ENCODE measurements at places on chromosomes 5 and 9.

- no peak for DNase-seq
Measured at GRCh38 chr9:72622186-72622585, 100.8 kb downstream of the TMC1 start.

DNA sequence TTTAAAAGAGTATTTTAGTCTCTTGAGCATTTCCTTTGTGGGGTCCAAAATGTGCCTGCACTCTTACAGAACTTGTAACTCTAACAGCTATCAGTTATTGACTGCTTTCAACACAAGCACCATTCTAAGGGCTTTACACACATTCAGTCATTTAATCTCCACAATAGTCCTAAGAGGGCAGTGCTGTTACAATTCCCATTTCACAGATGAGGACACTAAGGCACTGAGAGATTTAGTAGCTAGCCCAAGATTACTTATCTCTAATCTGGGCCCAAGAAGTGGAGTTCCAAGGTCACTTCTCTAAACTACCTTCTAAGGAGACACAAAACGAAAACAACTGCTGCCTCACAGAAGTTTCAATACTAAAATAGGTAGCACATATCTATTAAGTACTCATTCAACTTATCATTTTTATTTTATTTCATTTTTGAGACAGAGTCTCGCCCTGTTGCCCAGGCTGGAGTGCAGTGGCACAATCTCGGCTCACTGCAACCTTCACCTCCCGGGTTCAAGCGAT is 275.2 kb downstream of the CWC27 start:
- no peak for DNase-seq

DNA sequence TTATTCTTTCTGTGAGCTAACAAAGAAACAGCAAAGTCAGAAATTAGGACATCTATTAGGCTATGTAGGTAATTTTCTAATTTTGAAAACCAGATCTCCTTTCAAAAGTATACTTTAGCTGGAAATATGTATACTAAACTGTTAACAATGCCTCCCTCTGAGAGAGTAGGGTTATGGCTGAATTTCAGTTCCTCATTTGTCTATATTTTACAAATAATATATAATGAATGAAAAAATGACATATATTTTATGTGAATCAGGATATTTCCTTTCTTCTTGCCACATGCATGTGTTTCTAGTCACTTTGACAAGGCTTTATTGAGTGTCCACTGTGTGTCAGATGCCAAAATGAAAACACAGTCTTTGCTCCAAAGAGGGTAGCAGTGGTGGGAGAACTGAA is 15.4 kb downstream of the HACD4 start:
- DNase-seq: no peak

DNA sequence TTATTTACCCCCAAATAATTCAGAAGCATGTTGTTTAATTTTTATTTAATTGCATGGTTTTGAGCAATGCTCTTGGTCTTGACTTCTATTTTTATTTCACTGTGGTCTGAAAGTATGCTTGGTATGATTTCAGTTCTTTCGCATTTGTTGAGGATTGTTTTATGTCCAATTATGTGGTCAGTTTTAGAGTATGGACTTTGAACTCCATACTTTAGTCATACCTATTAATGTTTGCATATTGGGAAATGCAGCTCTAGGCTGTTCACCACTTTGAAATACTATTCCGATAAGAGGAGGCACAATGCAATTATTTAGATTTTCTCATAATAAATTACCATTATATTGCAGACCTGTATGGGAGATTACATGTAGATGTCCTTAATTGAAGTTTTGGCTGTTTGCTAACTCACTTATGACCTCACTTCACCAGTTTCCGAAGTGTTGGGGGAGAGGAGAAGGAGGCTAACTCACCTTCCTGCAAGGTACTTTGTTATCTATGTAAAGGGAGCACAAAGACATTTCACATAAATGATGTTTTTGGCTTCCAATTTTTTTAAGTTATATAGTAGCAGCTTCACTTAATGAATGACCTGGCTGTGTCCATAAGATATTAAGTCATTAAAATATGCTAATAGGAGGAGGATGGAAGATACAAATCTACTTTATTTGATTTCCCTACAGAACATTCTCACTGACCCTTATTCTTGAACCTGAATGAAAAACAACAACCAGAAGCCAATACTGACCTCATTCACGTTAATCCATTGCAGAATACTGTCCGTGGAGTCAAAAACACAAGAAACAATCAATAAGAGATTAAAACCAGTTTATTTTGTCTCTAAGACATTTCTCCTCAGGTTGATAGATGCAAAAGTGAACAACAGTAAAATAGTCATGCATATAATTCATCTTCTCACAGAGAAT is 970.3 kb upstream of the ARRDC3 start:
- no peak for DNase-seq

DNA sequence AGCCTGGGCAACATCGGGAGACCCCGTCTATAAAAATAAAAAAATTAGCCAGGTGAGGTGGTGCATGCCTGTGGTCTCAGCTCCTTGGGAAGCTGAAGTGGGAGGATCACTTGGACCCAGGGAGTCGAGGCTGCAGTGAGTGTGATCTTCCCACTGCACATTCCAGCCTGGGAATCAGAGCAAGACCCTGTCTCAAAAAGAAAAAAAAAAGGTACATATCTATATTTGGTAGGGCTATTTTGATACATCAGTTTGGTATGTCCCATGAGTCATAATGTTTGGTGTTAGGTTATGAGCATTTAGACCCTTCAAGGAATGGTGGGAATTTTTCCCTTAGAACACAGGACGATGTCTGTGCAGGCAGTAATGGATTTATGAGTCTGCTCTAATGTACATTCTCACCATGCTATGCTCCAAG is 55.3 kb upstream of the POU4F3 start:
- DNase-seq: no peak

- no peak for DNase-seq
Measured at GRCh38 chr9:120478208-120478607, 101.8 kb downstream of the CDK5RAP2 start.

- DNase-seq: peak; percentile 55
Measured at GRCh38 chr9:123360161-123361085, 4.4 kb downstream of the CRB2 start.

GRCh38 chr5:139371482-139372435 is 11.3 kb downstream of the SLC23A1 start:
- DNase-seq: no peak

DNA sequence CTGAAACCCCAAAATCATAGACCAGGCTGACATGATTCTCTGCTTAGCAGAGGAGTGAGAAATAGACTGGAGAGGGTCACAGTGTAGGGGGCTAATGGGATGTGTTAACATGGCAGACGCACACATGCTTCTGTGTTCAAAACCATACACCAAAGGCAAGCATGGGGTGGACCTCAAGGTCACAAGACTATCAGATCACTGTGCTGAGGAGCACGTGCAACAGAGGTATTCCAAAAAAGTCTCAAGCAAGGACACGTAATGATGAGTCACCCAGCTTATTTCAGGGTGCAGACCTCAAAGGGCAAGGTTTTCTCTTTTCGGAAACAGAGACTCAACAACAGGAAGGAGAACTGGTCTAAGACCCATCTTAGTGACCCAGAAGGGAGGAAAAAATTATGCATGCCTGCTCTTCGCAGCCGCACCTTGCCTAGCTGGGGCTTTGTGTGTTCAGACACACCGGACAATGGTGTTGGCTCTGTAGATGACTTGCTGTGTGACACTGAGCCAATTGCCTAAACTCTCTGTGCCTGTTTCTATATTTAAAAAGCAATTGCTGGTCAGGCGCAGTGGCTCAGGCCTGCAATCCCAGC is 20.3 kb downstream of the WHRN start:
- DNase-seq: no peak

DNA sequence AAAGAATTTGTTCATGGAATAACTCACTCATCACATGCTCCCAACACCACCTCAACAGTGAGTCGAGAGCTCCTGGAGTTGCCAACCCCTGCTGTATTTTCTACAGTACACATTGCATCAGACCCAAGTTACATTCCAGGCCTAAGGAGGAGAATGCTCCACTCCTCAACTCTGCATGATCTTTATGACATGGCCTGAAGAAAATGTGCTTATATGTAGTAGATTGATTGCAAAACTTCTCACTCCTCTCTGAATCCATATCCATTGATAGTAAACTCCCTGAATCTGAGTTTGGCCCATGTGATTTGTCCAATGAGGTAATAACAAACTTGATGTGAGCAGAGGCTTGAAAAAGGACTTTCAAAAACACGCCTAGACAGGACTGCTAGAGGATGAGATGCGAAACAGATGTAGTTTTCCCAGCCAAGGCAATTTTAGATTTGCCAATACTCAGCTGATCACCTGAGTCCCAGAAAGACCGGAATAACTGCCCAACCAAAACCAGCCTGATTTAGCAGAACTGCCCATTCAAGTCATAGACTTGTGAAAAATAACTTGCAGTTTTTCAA is 29.0 kb upstream of the PAPPA start:
- peak; percentile 15 for DNase-seq

DNA sequence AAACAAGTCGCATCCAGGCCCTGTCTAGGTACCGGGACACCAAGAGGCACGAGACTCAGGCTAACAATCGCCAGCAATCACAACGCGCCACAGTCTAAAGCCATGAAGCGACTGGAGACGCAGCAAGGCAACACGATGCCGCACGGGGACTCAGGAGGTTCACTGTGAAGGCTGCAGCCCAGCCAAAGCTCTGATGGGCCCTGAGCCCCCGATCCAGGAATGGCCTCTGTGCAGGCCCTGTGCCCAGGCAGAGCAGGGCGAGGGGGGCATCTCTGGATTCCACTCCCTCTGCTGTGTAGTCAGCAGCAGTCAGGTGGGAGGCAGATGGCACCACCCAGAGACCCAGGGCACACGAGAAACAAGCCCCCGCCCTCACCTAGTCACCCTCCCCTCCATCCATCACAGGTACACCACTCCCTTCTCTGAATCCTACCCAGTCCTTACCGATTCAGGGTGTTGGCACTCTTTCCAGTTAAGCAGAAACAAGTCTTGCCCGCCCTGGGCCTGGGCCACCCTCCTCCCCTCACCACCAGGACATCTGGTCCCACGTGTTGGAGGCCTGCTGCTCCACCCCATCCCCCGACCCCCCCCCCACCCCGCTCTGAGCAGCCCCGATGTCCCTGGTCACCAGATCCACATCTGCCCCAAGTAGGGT is 1.1 kb downstream of the RALGDS start:
- peak; percentile 68 for DNase-seq

DNA sequence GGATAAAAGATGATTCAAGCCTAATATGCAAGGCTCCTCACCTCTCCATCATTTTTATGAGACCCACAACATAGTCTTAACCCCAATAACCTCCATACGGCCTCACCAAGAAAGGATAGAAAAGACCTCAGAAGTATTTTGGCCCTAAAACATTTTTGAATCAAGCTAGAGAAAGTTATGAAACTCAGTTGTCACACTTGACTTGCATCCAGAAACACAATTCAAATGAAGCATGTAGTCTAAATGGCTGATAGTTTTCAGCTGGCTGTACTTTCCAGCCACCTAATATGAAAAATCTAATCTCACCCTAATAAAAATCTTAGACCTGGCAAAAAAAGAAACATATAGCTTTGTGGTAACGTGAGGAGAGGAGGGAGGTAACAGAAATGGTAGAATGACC is 116.1 kb downstream of the ARL15 start:
- no peak for DNase-seq

DNA sequence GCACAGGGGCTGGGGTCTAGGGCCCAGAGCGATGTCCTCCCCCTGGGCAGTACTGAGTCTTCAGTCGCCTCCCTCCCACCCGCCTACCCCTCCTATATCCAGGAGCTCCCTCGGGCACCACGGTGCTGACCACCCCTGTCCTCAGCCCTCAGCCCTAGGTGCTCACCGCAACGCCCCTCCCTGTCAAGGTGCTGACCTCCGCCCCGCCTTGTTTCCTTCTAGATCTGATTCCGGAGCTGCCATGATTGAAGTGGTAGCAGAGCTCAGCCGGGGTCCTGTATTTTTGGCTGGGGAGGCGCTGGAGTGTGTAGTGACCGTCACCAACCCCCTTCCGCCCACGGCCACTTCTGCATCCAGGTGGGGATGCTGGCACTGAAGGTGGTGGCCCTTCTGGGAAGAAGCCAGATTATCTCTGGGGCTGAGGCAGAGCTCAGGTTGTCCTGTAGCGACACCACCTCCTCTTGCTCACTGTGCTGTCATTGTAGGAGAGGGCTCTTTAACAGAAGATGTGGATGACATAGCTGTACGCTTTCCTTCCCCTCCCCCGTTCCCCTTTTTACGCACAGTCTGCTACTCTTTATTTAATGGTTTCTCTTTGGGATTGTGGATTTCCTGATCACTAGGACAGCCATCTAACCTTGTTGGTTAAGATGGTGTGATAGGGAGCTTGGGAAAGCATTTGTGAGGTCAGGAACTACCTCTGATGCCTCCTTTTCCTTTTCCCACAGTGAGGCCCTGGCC is 598 bp downstream of the RGP1 start:
- no peak for DNase-seq

- peak; percentile 84 for DNase-seq
Measured at GRCh38 chr5:155485386-155485785, 471.8 kb downstream of the KIF4B start.

GRCh38 chr5:139733010-139733688 is 62.5 kb upstream of the PSD2 start:
- no peak for DNase-seq

DNA sequence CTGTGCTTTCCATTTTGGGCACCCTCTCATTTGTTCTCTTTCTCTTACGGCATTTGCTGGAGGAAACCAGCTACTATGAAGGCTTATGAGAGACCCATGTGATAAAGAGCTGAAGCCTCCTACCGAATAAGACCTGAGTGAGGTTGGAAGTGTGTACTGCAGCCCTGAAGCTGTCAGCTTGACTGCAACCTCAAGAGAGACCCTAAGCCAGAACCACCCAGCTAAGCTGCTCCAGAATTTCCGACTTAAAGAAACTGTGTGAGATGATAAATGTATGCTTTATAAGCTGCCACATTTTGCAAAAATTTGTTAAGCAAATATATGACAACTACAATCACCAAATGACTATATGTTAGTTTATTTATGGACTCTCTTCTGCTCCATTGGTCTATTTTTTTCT is 151.7 kb upstream of the PTPRD start:
- no peak for DNase-seq

DNA sequence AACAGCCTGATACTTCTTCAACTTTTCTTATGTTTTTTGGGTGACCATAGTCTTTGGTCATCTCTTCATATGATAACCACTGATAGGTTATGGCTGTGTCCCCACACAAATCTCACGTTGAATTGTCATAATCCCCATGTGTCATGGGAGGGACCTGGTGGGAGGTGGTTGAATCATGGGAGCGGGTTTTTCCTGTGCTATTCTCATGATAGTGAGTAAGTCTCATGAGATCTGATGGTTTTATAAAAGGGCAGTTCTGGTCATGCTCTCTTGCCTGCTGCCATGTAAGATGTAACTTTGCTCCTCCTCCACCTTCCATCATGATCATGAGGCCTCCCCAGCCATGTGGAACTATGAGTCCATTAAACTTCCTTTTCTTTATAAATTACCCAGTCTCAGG is 8.7 kb downstream of the RHOBTB3 start:
- no peak for DNase-seq
